Activated naive CD8-positive, alpha-beta T cell treated with anti-CD3 and anti-CD28 coated beads, Interleukin-2, amount 50 U/mL, for 24 hours (primary cell): ENCODE measurements at places on chromosomes 16 and 17.

GRCh38 chr16:61926766-61927165 lies 109.5 kb downstream of the CDH8 start:
- no peak for DNase-seq

DNA sequence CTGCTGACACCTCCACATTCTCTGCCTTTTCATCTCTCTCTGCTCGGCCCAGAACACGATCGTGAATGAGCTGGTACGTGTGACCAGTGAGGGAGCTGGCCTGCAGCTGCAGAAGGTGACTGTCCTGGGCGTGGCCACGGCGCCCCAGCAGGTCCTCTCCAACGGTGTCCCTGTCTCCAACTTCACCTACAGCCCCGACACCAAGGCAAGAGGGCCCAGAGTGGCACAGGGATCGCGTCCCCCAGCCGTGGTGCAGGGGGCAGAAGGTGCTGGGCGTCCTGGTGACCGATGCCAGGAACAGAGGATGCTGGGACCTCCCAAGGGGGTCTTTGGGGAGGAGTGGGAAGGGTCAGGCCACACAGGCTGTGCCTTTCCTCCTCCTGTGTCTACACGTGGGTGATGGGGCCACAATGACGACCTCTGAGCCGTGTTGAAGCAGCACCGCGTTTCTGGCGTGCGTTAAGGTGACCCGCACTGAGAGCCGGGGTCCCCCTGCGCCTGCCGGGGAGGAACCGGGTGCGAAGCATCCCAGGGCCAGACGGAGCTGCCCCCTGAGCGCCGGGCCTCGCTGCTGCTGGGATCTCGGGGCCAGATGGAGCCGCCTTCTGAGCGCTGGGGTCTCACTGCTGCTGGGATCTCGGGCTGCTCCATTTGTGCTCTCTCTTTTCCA lies 17.4 kb downstream of the GAA start:
- no peak for DNase-seq

GRCh38 chr16:16817196-16817595 lies 438.3 kb downstream of the NPIPA7 start:
- DNase-seq, result no peak

DNA sequence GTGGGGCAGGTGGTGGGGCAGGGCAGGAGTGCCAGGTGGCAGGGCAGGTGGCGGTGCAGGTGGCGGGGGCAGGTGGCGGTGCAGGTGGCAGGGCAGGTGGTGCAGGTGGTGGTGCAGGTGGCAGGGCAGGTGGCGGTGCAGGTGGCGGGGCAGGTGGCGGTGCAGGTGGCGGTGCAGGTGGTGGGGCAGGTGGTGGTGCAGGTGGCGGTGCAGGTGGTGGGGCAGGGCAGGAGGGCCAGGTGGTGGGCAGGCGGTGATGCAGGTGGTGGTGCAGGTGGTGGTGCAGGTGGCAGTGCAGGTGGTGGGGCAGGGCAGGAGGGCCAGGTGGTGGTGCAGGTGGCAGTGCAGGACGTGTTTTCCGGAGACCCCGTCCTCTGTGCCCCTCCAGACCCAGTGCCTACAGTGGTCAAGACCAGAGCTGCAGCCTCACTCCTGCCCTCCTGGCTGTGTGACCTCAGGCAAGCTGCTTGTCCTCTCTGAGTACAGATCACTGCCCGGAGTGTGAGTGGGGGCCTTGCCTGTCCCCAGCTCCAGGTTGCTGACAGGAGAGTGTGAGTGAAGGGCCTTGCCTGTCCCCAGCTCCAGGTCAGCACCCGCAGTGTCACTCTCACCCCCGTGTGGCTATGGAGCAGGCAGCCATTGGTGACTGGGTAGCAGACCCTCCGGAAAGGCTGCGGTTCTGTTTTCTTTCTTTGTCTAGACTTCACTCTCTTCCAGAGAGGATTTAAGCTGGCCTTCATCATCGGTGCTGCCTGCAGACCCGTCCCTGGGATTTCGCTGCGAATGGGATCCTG lies 16.1 kb upstream of the NPTX1 start:
- no peak for DNase-seq

DNA sequence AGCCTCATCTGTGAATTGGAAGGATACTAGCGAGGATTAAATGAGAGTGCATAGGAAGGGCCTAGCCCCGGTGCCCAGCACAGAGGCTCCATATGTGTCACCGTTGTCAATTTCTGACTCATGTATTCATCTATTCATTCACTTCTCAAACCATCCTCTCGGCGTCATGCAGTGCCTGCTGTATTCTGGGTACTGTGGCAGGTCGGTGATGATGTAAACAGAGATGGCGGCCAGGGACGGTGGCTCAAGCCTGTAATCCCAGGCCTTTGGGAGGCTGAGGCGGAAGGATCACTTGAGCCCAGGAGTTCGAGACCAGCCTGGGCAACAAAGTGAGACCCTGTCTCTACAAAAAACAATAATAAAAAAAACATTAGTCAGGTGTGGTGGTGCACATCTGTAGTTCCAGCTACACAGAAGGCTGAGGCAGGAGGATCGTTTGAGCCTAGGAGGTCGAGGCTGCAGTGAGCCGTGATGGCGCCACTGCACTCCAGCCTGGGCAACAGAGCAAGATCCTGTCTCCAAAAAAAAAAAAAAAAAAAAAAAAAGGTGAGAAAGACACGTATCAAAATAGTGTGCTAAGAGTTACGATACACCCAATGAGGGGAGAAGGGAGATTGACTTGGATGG lies 4.3 kb upstream of the PPP1R1B start:
- peak; percentile 35 for DNase-seq
